Islet precursor cell (in vitro differentiated cells): ENCODE measurements at places on chromosomes 1 and 21.

GRCh38 chr1:150563340-150564038 lies 14.3 kb downstream of the ADAMTSL4 start:
- peak; percentile 65 for DNase-seq

DNA sequence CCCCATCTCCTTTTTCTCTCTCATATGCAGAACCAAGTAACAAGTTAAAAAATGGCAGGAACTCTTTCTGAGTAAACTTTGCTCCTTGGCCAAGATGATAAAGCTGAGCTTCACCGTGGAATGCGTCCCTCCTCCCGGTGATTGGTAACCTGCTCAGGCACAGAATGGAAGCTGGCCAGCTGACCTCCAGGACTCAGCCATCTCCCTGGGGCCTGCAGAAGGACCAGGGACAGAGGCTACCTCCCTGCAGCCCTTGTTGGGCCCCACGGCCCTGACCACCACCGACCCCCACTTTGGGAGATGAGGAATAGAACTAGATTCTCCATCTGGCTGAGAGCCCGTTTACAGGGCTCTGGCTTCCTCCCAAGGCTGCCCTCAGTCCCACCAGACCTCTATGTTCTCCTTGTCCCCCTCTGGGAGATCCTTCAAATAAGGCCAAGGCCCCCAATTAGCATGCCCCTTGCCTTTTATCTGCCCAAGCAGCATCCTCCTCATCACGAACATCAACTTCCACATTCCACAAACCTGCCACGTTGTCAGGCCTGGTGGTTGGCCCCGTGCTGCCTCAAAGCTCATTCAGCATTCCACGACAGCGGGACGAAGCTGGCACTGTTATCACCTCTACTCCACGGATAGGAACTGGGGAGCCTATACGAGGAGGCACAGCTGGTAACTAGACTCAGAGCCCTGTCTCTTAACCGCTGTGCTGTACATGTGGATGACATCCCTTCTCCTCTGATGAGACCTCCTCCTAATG lies 74.2 kb downstream of the CD34 start:
- DNase-seq = no peak

GRCh38 chr21:27526451-27526850 lies 559.6 kb upstream of the ADAMTS5 start:
- DNase-seq = no peak

- DNase-seq = no peak
These were observed 10.6 kb upstream of the C1orf162 start for GRCh38 chr1:111463029-111463683.

DNA sequence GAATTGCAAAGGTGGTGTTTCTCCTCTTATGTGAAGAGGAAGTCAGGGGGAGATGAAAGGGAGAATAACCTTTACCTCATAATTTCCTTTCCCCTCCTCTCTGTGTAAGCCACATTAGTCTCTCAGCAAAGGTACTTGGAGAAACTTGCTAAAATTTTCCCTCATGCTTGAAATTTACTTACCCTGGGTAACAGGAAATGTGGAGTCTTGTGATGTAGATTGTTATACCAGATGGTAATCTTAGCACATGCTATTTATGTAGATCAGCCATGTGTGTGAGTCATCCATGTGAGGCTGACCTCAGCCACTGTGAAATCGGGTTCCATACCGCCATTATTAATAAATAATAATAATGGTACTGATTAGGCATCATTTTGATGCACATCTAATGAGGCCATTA lies 128.4 kb downstream of the TGFB2 start:
- no peak for DNase-seq

DNA sequence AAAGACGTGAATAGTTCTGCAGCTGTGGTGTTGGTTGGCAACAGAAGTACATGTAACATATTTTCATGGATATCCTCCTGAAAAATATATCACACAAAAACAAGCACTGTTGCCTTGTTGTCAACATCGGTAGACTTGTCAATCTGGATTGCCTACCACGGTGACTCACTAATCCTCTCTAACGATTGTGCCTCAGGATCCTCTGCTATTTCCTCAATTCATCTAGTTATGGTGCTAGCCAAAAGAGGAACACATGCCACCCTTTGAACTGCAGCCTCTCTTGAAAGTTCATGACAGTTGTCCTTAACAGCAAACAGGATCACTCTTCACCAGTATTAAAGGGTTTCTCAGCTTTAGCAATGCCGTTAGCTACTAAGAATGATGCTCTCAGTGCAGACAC lies 25.7 kb downstream of the RASAL2 start:
- DNase-seq = no peak

GRCh38 chr21:32349333-32349944 lies 43.4 kb downstream of the URB1 start:
- peak; percentile 41 for DNase-seq

- no peak for DNase-seq
These were observed 11.7 kb upstream of the PLPPR4 start for GRCh38 chr1:99252630-99253029.

GRCh38 chr1:26618561-26618960 lies 77.3 kb upstream of the ARID1A start:
- no peak for DNase-seq

DNA sequence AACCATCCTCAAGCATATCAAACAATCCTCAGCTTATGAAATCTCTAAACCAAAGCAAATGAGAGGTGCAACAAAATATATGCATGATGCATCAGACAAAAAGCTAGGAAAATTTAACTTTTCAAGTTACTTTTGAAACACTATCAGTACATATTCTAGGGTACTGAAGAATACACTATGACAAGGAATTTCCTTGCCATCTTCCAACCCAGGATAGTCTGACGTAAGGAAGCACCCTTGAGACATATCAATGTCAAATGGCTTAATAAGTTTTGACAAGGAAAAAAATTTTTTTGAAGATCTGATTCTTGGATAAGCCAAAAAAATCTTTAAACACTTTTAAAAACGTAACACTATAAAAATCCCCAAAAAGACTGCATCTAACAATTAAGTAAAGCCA lies 64.9 kb downstream of the KIFAP3 start:
- DNase-seq = no peak

DNA sequence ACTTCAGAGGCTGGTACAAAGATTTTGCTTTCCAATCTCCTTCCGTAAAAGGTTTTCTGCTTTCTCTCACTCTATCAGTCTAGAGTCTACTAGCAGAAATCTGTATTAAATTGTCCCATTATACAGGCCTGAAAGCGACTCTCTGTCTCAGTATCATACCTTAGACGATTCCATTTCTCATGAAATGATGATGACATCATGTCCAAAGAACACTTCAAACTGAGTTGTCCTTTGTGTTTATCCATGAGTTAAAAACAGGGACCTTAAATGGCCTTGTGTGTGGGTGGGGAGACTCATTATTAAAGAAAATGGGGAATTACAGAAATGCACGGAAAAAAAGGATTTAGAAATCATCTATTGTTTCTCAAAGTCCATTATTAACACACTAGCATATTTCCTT lies 21.0 kb upstream of the SLC44A3 start:
- no peak for DNase-seq

DNA sequence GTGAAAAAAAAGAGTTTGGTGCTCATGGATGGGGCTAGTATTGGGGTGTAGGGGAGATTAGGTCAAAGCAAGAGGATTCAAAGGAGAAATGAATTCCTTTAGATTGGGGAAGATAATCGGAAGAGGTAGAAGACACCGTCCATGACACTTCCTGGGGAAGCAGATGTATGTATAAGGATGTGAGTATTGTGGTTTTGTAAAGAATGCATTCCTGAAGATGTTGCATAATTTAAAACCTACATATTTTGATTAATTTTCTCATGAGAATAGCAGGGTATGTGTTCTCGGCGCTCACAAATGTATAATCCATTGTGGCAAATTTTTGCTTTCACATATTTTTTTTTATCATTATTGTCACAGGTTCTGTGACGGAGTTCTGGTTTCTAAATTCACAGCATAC lies 5.5 kb upstream of the LGALS8 start:
- DNase-seq = no peak

GRCh38 chr1:67126974-67127373 lies 7.8 kb downstream of the C1orf141 start:
- no peak for DNase-seq

DNA sequence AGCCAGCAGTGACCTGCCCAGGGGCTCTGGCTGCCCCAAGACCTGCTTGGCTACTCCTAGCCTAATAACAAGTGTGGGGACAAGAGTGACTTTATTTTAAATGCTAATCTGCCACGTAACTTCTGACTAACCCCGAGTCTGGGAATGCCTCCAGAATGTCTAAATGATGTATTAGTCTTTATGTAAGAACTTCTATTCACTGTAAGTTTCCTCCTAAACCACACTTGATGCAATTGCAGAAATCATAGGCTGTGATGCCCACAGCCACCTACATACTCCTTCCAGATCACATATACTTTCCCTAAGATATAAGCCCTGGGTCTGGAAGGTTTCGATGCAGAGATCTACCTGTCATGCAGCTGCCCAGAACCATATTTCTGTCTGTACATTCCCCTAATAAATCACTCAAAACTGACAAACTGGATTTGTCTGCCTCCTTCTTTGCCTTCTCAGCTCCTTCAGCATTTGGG lies 5.9 kb upstream of the VPS45 start:
- no peak for DNase-seq

DNA sequence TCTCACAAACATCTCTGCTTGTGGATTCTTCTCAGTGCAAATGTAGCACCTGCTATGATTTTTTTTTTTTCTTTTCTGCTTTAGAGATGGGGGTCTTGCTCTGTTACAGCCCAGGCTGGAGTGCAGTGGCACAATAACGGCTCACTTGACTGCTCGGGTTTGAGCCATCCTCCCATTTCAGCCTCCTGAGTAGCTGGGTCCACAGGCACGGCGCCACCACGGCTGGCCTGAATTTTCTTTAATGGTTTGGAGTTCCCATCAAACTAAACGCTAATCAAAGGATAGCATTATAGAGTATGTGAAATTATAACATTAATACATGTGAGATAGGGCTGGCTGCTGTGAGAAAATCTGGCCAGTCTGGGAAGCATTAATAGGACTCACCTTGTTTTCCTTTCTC lies 7.2 kb upstream of the PTGER3 start:
- DNase-seq = no peak

- no peak for DNase-seq
These were observed 2.3 kb upstream of the CCSAP start for GRCh38 chr1:229344937-229345684.

DNA sequence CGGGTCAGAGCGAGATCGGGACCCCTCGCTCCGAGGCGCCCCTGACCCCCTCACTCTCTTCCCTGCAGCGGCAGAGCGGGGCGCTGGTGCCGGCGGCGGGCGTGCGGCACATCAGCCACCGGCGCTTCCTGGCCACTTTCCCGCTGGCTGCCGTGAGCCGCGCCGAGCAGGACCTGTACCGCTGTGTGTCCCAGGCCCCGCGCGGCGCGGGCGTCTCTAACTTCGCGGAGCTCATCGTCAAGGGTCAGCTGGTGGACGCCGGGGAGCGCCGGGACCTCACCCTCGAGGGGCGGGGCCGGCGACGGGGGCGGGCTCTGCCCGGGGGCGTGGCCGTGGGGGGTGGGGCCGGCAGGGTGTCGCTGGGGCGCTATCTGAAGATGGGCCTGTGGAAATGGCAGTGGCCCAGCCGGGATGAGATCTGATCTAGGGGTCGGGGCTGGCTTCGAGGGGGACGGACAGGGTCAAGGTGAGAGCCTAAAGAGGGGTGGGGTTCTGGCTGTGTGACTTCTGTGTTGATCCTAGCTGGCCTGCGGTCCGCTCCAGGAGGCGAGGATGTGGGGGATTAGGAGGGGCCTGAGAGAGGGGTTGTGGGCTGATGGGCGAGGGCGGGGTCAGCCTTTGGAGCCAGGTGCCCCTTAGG lies 23.6 kb downstream of the PTPRU start:
- DNase-seq = peak; percentile 88

DNA sequence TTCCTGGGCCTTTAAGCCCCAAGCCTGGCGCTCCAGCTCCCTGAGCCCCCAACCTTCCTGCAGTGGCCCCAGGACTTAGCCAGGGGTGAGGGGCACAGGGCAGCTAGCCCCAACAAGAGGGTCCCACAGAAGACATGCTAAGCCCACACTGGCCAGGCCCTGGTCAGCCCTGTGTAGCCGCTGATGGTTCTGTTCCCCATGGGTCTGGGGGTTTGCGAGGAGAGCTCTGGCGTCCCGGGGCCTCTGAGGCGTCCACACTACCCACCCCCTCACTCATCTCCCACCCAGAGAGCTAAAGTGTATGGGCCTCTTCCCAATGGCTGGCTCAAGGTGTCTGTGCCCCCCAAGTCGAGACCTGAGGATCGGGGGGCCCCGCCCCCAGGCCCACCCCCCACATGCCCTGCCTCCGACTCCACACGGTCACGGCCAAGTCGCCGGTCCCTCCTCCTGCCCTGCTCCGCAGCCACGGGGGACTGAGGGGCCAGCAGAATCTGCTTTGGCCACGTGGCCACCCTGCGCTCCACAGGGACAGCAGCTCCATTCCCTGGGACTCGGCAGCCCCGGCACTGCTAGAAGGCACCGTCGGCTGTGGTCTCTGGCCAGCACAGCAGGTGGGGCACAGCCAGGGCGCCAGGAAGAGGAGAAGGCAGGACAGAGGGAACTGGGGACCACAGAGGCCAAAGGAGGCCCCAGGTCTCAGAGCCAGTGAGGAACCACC lies 7.8 kb downstream of the TNFRSF18 start:
- no peak for DNase-seq

DNA sequence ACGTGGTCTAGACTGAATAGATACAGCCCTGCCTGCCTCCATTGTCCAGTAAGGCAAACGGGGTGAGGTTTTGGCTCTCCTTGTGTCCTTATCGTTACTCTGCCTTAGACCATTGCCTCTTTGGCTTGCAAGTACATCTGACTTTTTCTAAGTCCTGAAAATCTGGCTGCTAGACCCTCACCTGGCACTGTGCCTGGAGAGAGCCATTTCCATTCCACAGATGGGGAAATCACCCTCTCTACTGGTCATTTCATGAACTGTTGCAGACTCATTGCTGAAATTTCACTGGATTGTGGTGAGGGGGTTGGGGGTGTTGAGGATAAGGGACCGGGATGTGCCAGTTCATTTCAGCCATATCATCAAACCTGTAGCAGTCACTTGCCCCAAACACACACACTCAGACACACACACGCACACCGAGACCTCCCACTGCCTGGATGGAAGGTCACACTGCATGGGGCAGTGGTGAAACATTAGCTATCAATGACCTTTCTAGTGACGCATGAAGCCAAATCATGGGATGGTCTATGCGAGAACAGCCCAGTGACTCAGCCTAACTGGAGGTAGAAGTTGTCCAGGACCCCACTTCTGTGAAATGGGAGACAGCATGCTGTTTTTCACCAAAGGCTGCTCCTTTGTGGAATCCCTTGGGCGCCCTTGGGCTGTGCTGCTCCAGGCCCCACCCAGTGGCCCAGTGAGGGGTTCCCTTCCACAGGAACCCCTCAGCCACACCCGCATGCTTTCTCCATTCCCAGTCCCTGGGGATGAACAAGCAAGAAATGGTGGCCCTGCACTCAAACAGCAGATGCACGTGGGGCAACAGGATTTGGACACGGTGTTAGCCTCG lies 34.9 kb upstream of the VASH2 start:
- DNase-seq = peak; percentile 71

GRCh38 chr1:16266411-16267118 lies 29.6 kb upstream of the CPLANE2 start:
- no peak for DNase-seq

DNA sequence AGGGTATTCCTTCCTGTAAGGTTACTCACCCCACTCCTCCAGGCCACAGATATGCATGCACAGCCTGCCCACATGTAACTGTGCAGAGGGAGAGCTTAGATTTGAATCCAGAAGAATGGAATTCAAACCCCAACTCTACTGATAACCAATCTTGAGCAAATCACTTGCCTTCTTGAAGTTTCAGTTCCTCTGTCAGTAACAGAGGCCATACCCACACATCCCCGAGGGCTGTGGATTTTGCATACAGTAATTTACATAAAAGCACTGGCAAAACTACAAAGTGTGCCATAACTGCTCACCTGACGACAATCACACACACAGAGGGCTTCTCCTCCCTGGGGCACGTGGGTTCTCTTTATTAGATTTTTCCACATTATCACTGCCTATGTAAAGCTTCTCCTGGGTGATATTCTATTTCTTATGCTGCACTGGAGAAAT lies 18.6 kb downstream of the CD247 start:
- DNase-seq = no peak
